ENCODE measurements at places on chromosomes 2 and 18.

DNA sequence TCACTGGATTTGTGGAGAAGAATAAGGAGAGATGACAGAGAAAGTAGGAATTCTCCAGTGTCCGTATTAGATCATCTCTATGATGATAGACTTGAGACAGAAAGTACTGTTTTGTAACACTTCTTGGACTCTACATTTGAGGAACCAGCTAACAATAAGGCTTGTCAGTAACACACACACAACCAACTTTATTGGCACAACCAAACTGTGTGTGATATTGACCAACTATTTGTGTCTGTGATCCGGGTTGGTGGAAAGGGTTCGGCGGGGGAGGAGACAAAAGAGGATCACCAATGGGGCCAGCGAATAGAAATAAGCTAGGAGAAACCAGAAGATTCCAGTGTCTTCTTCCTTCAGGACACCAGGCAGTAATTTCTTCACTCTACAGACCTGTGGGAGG lies 79.8 kb downstream of the MARCHF4 start:
- DNase-seq = no peak

DNA sequence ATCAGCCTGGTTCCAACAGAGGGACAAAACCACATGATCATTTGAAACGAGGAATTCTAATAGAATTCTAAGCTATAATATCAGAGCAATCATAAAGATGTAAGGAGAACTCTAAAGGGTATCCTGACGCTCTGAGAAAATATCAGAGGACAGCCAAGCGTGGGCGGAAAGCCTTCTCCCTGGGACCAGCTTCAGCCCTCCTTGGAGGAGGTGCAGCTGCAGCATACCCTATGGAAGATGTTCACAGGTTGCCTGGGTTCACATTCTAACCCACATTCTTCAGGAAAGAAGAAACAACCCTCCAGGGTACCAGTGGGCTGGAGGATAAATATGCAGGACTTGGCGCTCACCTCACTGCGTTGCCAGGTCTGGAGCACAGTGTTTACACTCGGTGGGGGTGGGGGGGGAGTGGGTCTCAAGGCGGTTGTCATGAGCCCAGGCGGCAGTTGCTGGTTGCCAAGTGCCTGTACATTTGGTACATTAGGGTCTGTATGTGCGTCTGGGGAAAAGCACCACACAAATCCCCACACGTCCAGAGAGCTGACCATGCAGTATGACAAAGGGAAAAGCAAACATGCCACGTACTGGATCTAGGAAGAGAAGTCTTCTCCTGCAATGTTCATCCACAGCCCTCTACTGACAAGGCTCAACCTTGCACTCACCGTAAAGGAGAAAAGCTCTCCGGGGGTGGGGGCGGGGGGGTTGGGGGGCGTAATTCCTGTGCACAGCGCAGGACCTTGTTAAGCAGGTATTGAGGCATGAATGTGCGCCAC lies 80.5 kb downstream of the CDH19 start:
- DNase-seq = no peak

DNA sequence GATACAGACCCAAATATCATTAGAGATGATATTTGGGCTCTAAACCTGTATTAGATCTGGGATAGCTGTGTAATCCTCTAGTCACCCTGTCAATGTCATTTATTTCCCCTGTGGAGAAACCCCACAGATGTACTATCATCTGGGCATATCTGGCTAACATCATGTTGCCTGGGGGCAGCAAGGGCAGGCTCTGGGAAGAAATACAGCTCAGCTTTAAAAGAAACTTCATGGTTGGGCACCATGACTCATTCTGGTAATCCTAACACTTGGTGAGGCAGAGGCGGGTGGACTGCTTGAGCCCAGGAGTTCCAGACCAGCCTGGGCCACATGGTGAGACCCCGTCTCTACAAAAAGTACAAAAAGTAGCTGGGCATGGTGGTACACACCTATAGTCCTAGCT lies 282.5 kb downstream of the SLC8A1 start:
- no peak for DNase-seq

DNA sequence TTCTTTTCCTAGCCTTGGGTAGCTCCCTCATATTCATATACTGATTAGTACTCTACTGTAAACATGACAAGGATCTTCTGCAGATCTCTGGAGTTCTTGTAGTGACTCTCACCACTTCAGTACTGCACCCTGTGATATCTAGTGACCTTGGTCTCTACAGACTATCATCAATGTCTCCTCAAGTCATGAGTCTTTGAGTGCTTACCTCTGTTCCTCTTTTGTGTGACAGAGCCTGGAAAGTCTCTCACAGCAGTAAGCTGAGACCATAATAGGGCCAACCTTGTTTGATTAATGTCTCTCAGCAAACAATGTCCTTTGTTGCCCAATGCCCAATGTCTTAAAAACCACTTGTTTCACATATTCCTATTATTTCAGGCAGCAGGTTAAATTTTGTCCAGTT lies 34.2 kb upstream of the BAZ2B start:
- DNase-seq = peak; percentile 12

GRCh38 chr2:11833601-11834000 lies 87.2 kb downstream of the LPIN1 start:
- no peak for DNase-seq
